Fibroblast of skin of right biceps (primary cell): ENCODE measurements at places on chromosomes 3 and 15.

DNA sequence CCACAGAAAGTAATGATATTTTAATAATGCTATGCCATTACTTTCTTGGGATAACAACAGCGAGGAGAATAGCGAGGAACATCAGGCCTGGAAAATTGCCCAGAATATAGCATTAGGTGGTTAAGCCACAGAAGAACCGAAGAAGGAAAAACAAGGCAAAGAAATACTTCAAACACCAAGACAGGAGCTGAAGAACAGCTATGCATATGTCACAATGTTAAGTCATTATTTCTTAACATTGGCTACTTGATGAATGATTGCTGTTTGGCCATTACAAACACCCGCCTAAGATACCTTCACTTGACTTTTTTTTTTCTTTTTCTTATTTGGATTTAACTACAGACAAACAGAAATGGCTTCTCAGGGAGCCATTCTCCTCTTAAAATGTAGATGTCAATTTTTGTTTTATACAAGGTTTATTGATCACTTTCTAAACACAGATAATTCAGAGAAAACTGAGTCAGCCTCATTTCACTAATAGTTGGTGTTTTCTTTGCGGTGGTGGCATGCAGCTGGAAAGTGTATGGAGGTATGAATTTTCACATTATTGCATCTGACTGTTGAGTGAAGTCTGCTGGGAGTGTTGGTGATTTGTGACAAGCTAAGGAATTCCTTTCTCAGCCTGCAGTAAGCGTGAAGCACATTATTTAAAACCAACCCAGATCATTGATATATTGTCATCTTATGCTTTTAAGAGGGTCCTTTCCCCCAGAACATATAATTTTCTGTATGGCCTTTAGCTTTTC is 705.7 kb upstream of the NR2F2 start:
- DNase-seq: no peak

GRCh38 chr15:95350908-95351307 is 979.6 kb upstream of the NR2F2 start:
- no peak for DNase-seq

DNA sequence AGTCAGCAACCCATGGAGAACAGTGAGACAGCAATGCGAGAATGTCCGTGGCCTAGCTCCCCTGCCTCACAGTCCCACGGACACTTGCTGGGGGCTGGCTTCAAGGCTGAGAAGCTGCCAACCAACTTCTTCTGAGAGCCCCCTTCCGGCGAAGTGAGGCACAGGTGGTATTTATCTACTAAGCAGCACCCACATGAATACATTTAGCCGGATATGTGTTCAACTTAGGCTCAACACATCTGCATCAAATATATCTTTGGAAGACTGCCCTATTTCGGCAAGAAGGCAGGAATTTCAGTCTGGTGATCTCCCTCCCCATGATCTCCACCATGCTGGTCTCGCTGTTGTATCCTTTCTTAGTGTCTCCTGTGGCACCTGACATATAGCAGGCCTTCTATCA is 340.9 kb upstream of the NR2E3 start:
- peak; percentile 70 for DNase-seq

DNA sequence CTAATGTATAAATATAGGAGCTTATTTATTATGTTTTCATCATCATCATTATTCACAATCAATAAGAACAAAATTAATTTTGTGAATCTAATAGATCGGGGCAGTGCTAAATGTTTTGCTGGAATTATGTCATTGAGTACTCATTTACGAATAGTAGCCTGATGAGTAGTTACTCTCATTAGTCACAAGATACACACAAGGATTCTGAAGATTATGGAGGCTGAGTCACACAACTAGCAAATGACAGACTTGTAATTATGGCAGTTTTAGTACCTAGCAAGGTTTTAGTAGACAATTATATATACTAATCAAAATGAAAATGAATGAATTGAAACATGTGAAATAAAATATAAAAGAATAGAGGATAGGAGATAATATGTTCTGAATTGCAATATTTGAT is 954.2 kb downstream of the CADM2 start:
- DNase-seq: peak; percentile 56

GRCh38 chr3:74106925-74107324 is 482.2 kb upstream of the PDZRN3 start:
- DNase-seq: peak; percentile 54

- DNase-seq: no peak
These were observed 10.7 kb upstream of the TRPM7 start for GRCh38 chr15:50697109-50697797.

GRCh38 chr15:100703032-100703578 is 100.7 kb downstream of the ASB7 start:
- DNase-seq: peak; percentile 91

DNA sequence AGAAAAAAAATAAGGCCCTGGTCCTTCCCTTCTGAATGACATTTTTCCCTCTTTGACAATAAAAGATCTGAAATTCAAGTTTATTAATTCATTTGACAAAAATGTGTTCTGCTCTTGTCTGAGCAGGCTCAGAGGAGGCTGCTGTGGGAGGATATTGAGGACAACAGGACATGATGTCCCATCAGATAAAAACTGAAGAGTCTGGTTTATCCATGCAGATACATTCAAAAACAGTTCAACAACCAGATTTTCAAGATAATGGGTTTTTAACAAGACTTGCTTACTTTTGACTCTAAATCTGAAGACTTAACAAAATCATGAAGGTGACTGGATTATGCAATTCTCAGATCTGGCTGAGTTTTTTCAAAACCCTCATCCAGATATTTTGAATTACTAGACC is 36.9 kb upstream of the STRIT1 start:
- DNase-seq: no peak

GRCh38 chr3:159346271-159346903 is 544.5 kb downstream of the MFSD1 start:
- no peak for DNase-seq

DNA sequence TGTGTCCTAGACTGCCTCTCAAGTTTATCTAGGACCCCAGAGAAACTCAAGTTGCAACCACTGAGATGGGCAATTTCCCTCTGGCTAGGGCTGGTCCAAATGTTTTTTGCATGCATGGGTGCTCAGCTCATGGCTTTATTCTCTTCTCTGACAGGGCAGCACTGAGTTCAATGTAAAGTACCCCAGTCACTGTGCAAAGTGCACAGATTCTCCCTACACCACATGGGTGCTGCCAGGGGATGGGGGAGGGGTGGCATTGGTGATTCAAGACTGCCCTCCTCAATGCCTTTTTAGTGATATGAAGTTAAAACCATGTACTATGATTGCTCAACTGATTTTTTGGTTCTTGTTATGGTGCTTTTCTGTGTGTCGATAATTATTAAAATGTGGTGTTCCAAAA is 14.8 kb upstream of the RAD51 start:
- DNase-seq: no peak

- no peak for DNase-seq
These were observed 61.4 kb downstream of the CHRNA7 start for GRCh38 chr15:32091505-32092380.

DNA sequence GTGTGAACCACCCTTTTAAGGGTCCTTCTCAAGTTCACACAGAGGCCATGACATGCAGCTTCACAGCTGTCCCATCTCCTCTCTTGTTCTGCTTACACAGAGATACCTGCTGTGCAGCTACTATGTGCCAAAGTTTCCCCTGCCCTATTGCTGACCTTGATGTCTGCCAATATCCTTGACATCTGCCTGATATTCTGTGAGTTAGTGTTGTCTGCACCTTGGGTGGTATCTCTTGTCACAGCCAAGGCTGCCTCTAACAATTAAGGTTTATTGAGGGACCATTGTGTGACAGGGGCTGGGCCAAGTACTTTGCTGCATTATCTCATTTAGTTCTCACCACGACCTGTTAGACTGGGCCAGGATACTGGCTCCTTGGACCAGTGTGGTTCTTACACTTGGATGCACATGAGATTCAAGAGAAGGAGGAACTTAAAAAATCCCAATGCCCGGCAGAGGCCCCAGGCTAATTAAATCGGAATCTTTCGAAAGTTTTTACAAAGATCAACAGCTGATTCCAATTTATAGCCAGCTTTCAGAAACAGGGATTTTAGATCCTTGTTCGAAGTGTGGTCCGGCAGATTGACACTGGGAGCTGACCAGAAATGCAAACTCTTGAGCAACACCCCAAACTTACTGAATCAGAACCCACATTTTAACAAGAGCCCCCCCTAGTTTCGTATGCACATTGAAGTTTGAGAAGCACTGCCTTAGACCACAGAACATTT is 178.6 kb downstream of the SATB1 start:
- no peak for DNase-seq

GRCh38 chr3:181402347-181402746 is 309.4 kb upstream of the SOX2 start:
- DNase-seq: no peak

GRCh38 chr3:129673012-129673411 is 66.5 kb upstream of the PLXND1 start:
- DNase-seq: no peak

- peak; percentile 2 for DNase-seq
These were observed 179.7 kb upstream of the NDN start for GRCh38 chr15:23866832-23867231.

DNA sequence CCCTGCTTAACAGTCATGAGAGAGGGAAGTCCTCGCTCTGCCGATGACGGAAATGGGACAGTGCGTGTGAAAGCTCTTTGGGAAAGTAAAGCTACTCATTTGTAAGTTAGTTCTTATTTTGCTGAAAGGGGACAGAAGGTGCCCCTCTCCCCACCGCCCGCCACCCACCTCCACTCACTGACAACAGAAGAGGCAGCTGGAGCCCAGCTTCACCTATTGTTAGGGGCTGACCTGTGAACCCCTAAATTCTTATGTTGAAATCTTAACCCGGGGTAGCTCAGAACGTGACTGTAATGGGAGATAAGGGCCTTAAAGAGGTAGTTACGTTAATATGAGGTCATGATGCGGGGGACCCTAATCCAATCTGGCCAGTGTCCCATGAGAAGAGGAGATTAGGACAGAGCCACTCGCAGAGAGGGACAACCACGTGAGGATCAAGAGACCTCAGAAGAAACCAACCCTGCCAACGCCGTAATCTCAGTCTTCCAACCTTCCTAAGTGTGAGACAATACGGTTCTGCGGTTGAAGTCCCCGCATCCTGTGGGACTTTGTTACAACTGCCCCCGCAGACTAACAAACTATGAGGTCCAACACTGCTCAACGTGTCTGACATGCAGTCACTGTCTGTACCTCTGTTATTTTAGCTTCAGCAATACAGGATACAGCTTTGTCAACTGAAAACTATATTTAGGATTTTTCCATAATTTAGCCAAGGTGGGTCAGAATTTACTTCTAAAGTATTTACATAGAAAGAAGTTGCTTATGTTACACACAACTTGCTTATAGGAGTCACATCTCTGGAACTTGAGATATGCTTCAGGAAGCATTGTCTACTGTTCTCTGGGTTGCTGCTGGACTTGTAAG is 51.7 kb downstream of the PCSK6 start:
- no peak for DNase-seq

DNA sequence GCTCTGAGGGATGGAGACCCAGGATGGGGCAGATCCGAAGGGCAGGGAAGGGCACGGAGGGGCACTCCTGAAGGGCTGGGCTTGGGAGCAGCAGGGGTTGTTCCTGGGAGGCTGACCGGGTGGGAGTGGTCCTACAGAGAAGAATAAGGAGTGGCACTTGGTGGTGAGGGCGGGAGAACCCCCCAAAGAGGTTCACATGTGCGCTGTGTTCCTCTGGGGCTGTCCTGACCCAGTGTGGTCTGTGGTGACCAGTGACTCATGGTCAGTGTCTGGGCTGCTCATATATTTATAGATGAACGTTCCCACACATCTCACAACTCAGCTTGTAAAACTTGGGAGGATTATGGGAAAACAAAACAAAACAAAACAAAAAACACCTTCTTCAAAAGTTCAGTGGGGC is 10.0 kb downstream of the TRPM1 start:
- DNase-seq: peak; percentile 28

DNA sequence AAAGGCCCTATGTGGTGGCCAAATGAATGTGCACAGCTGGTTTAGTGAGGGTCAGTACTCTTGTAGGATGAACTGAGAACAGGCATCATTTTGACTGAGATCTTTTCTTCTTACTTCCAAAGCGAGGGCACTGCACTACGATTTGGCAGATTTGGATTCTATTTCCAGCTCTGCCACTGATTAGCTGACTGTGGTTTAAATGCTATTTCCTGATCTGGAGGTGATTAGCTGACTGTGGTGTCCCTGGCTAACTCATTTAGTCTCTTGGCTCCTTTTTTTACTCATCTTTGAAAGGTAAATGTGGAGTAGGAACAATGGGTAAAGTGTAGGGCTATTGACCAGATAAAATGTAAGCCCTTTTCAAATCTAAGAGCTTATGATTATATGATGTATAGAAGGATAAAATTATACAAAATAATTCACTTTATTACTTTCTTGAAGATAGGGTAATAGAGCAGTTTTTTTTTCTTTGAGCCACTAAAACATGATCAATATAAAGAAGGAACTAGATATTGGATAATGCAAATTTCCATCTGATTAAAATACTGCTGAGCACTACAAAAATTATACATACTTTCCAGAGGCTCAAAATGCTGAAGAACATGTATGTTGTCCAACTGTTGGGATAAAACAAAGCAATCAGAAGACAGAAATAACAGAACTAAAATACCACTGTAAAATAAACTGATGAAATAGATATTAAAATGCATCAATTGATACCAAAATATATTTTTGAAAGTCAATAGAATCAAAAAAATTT is 39.7 kb upstream of the PLOD2 start:
- peak; percentile 50 for DNase-seq

- no peak for DNase-seq
These were observed 25.2 kb upstream of the DENND6A start for GRCh38 chr3:57718118-57718517.

GRCh38 chr3:60932643-60933042 is 318.6 kb downstream of the FHIT start:
- peak; percentile 42 for DNase-seq

- DNase-seq: no peak
These were observed 55.4 kb downstream of the PLSCR2 start for GRCh38 chr3:146414010-146414409.

GRCh38 chr3:53478166-53478830 is 16.1 kb upstream of the CACNA1D start:
- DNase-seq: no peak

GRCh38 chr3:5376761-5377160 is 189.3 kb downstream of the EDEM1 start:
- DNase-seq: no peak

GRCh38 chr3:197365586-197365985 is 67.2 kb upstream of the DLG1 start:
- DNase-seq: peak; percentile 84

DNA sequence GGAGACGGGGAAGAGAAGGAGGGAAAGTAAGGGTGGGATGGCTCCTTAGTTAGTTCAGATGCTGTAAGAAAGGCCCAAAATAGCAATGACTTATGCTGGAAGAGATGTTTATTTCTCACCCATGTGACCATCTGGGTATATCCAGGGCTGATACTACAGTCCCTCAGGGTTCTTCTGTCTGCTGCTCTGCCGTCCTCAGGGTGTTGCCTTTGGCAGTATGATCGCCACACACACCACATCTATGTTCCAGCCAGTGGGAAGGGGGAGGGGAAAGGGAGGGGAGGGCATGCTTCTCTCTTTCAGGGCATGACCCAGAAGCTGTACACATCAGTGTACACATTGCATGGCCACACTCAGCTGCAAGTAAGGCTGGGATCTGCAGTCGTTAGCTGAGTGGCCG is 10.2 kb downstream of the CD276 start:
- DNase-seq: no peak
